ENCODE measurements at places on chromosomes 13 and 19. TPM values are rescaled to one million over a fixed set of nuclear protein-coding genes. Genes with fewer than 3 reads are reported as not detected.

OR7D2 gene
- 0.12 TPM for total RNA-seq

RFPL4AL1 gene
- total RNA-seq, result 0.41 TPM

CYP4F11 gene
- not detected for total RNA-seq

TMIGD2 gene
- total RNA-seq, result 0.70 TPM

PSG3 gene
- total RNA-seq, result not detected

HMGB1 gene
- total RNA-seq, result 307 TPM

PGLYRP2 gene
- not detected for total RNA-seq

SGCG gene
- total RNA-seq, result 17.3 TPM

CCDC70 gene
- not detected for total RNA-seq

SSC5D gene
- 5.3 TPM for total RNA-seq

HCN2 gene
- 0.53 TPM for total RNA-seq

C1QTNF9 gene
- 1.1 TPM for total RNA-seq

CGB5 gene
- total RNA-seq, result not detected

CGB2 gene
- total RNA-seq, result not detected

MRPL34 gene
- total RNA-seq, result 42.7 TPM

Data from metanephros (tissue), 2 donors.